ENCODE measurements at places on chromosomes 5 and 9.

DNA sequence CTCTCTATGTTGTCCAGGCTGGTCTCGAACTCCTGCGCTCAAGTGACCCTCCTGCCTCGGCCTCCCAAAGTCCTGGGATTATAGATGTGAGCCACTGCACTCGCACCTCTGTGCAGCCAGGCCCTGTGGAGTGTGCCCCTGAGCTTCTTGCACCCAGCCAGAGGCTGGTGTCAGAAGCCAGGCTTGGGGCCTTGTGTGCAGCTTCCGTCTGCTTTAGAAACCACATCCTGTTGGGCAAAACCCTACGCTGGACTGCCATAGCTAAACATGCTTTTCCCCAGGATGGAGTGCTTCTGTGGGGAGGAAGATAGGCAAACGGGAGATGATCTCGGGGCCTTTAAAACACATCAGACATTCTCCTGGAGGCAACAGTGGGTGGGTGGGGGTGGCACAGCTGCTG, 40.1 kb downstream of the PRRT1B start:
- no peak for DNase-seq

- no peak for DNase-seq
These were observed 40.2 kb downstream of the SUB1 start for GRCh38 chr5:32625547-32625946.

- DNase-seq, result no peak
These were observed 9.0 kb downstream of the OR1J1 start for GRCh38 chr9:122468735-122469134.

DNA sequence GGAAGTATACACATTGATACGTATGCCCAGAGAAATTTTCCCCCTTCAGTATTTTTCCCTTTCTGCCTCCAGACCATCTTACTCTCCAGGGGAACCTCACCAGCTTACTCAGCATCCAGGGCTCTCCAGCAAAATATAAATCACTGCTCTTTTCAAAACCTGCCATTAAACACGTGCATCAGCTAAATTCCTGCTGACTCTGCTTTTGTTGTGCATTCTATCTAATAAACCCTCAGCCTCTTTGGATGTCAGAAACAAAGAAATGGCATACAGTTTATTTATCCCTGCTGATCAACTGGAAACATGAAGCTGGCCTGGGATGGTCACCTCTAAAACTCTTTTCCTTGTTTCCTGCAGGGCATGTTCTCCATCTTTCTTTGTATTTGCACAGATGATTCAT, 126.8 kb downstream of the TRPM3 start:
- DNase-seq, result no peak
